T-helper 9 cell (primary cell): ENCODE measurements at places on chromosomes 7 and 10.

GRCh38 chr10:75941223-75941801 lies 509.9 kb downstream of the LRMDA start:
- DNase-seq, result no peak

GRCh38 chr7:44324204-44324480 lies 1.3 kb downstream of the CAMK2B start:
- no peak for DNase-seq

DNA sequence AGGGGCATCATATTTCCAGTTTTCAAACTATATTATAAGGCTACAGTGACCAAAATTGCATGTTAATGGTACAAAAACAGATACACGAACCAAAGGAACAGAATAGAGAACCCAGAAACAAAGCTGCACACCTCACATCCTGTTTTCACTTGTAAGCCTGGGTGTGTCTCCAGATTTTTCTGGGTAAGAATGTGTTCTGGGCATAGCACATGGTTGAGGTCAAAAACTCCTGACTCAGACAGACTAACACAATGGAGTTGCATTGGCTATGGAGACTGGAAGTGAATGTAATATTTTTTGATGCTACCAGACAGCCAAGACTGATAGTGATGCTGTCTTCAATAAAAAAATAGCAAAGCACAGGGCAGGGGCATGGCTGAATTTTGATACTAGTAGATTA lies 1175.2 kb downstream of the NXPH1 start:
- no peak for DNase-seq

DNA sequence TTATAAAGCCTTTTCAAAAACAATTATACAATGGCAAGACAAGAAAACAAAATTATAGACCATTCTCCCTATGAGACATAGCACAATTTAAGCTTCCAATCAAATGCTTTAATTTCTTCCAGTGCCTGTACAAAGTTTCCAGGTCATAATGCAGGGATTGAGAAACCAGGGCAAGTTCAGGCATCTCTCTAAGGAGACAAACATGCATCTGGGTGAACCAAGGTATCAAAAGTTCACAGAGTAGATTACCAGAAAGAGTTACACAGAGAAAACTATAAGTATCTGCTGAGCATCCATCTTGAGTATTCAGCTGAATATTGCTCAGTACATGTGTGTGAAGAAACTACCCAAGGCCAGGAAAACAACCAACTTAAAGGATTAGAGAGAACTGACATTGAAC lies 89.1 kb downstream of the COL28A1 start:
- no peak for DNase-seq

GRCh38 chr7:85456254-85456653 lies 269.4 kb upstream of the SEMA3D start:
- DNase-seq, result no peak

DNA sequence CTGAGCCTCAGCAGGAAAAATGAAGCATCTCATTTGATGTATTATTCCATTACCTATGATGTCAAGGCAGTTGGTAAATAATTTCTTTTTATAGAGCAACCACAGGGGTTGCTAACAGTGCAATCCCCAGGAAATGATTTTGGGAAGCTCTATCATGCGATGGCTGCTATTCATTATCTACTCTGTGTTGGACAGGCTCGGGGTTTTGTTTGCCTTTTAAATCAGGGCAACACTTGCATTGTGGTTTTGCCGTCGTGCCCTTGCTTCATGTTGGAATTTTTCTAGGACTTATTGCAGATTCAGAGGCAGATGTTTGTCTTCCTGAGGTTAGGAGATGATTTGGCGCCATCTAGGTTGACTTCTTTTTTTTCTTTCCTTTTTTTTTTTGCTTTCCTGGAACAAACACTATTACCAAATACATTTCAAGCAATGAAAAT lies 128.4 kb downstream of the BICC1 start:
- no peak for DNase-seq

DNA sequence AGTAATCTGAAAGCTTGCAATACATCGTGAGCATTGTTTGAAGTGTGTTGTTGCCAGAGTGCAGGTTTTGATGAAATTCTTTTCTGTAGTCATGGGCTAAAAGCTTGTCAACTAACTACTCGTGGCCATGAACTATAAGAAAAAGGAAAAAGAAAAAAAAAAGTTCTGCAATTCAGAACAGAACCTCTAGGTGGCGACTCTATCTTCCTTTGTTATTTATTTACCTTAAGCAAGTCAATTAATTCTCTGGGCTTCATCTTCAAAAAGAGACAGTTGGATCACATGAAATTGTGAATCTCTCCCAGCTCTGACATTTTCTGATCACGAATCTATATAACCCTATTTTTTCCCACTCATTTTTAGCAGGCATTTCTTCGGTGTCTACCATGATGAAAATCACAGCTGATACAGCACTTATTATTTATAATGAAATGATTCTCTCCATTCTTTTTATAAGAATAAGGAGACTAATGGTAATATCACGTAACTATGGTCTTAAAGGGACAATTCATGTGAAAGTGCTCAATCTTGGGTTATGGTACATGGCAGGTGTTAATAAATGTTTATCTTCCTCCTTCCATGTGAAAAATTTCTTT lies 18.8 kb downstream of the TMEM196 start:
- DNase-seq, result no peak

DNA sequence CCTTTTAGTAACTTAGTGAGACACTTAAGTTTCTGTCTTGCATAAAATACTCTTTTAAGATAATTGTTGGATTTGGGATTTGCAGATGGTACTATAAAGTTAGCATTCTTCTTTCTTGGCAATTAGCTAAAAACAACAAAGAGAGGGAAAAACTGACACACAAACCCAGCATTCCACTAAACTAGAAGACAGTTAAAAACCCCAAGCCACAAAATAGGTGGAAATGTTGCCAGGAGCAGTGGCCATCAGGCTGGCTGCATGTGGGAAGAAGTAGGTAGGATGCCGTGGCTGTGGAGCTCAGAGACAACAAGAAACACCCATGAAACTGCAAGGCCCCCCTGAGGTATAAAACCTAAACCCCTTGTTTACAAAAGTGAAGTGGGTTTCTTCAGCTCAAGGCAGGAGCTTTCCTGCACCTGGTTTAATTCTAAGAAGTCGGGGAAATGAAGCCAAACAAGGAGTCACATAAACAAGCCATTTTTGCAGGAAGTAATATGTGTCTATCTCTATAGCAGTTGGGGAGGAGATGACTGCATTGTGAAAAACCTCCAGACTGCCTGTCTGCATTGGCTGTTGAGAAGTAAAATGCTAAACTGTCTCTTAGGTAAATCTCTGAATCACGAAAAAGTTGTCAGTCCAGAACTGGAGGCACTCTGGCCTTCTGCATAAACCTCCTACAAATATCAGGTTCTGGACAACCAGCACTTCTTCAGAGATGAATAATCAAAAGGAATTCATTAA lies 9.5 kb downstream of the RAB18 start:
- DNase-seq, result no peak

GRCh38 chr10:75104842-75105241 lies 6.6 kb upstream of the SAMD8 start:
- DNase-seq, result no peak

- no peak for DNase-seq
Measured at GRCh38 chr7:104767826-104768536, 246.0 kb upstream of the KMT2E start.

GRCh38 chr7:127146746-127147536 lies 105.8 kb downstream of the GRM8 start:
- no peak for DNase-seq

DNA sequence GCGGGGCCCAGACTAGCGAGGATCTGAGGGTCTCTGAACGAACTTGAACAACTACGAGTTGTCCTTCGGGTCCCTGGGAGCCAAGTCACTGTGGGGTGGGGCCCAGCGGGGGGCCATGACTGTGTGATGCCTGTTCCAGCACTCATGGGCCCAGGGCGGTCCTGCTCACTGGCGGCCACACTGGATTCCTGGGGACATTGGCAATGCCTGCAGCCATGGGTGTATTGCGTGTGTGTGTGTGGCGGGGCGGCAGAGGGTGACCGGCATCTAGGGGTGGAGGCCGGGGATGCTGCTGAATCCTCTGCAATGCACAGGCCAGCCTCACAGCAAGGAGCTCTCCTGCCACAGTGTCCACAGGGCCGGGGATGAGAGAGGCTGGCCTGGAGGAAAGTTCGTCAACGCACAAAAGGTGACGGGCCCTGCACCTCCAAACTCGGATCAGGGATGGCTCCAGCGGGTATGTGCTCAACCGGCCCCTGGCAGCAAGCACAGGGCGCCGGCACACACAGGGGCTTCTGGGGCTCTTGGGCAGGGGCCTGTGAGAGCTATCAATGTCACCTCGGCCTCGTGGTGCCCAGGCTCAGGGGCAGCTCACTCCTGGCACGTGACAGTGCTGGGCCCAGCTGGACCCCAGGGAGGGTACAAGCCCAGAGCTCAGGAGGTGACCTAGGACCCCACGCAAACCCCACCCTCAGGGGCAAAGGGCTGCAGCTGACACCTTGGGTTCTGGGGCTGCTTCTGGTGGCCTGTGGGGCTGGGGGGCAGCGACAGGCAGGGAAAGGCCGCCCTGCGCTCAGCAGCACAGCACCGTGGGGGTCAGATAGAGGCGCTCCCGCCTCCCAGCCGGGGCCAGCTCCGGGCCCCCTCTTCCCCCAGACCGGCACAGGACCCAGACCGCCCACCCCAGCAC lies 27.9 kb downstream of the PAPOLB start:
- DNase-seq, result no peak

GRCh38 chr7:33757563-33758165 lies 147.7 kb upstream of the BMPER start:
- no peak for DNase-seq

GRCh38 chr7:16711730-16712129 lies 41.8 kb upstream of the TSPAN13 start:
- no peak for DNase-seq

GRCh38 chr10:50619882-50620281 lies 3.9 kb downstream of the SGMS1 start:
- no peak for DNase-seq

DNA sequence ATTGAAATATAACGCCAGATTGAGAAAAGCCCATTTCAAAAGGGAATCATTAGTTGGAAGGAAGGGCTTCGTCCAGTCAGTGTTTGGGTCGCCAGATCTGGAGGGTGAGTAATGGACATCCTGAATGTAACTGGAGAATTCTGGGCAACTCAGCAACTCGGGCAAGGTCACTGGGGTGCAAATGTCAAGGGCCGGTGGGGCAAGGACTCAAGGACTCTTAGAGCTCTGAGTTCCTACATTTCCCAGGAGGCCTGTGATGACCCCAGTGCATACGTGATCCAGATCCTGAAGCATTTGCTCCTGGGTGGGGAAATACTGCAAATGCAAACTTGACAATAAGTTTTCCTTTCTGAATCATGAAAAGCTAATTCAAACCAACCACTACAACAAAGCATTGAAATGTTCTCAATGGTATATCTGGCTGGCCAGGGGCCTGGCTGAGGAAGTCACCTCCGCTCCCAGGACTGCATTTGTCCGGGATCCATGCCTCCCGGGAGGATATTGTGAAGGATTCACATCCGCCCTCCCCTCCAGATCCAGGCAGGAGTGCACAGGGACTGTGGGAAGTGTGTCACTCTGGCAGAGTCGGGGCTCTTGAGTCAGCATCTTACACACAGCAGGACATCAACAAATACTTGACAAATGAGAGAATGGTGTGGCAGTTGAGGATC lies 164.0 kb downstream of the FANK1 start:
- DNase-seq, result no peak

DNA sequence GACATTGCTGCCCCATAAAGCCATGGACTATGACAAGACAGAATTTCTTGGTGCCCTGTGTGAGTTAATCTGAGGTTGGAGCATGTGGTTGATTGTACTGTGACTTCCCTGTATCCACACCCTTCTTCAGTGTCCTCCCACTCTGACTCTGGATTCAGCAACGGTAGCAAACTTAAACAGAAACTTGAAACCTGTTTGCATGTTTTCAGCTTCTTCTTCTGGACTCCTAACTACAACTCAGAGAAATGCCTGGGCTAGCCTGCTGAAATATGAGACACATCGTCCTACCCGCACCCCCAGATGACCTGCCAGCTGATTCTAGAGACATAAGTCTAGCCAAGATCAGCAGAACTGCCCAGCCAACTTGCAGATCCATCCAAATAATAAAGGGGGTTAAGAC lies 78.4 kb downstream of the IPMK start:
- DNase-seq, result no peak

DNA sequence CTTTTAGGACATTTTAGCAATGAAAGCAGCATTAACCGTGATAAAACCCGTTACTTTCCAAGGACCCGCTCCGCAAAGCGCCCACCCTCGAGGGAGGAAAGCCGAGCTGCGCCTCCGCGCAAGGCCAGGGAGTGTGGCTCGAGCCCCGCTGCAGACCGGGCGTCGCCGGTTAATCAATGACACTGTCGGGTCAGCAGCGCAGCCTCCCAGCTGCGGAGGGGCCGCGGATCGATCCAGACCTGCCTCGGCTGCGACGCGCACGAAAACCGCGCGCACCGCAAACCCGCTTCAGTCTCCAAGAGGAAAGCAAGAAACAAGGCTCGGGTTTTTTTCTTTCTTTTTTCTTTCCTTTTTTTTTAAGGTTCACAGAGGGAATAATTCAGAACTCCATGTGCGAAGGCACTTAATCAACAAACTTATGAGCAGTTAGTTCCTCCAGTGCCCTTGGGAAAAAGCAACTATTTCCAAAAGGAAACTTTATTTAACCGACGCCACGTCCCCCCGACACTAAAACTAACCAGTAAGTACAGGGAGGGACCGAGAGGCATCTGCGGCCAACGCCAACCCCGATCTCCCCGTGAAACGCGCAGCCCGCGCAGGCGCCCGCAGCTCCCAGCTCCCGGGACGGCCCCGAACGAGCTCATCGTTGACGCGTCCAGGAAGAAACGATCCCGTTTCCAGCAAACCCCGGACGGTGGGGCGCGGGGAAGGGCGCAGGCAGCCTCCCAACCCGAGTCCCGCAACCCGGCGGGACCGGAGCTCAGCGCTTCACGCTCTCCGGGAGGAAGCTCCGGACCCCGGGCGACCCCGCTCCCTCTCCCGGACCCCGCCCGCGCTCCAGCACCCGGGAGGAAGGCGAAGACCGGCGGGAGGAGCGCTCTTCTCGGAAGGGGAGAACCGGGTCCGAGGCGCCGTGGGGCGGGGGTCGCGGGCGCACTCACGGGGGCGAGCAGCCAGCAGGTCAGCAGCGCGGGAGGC lies 598 bp downstream of the VIPR2 start:
- DNase-seq, result no peak

DNA sequence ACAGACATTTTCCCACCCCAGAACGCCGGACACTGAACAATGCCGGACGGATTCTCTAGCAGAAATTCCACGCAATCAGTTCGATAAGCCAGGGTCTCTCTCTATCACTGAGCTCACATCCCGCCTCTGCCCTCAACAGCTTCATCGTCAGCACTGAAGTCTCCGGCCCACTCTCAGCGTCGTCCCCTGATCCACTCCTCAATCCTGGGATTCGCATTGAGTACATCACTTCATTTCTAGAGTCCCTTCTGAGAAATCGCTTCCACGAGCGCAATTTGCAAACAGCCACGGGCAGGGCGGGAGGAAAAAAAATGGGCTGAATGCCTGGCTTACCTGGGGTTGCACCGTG lies 365 bp downstream of the YME1L1 start:
- DNase-seq, result no peak

GRCh38 chr10:98516352-98516751 lies 69.6 kb upstream of the HPS1 start:
- DNase-seq, result no peak

DNA sequence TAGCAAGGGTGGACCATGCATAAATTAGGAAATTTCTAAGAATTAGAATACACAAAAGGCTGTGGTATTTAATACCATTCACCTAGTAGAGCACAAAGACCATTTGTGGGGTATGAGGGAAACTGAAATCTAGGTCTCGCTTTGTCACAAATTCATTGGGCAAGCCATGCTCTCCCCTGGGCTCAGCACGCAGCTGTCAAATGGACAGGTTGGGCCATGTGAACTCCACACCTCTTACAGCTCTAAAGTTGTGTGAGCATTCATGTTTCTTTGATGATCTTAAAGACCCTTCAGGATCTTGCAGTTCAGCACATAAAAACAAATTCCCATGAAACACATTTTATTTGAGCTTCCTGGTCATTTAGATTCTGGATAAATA lies 121.3 kb downstream of the CHN2 start:
- DNase-seq, result no peak
